ENCODE measurements at places on chromosomes 5 and 9.

- peak; percentile 41 for DNase-seq
Measured at GRCh38 chr5:95723632-95724369, 7.3 kb upstream of the RHOBTB3 start.

GRCh38 chr5:180142021-180142765 is 66.8 kb downstream of the RASGEF1C start:
- DNase-seq = no peak

- no peak for DNase-seq
Measured at GRCh38 chr9:81690251-81690851, 1.0 kb upstream of the TLE1 start.

GRCh38 chr5:170638454-170639220 is 134.8 kb downstream of the KCNIP1 start:
- DNase-seq = peak; percentile 57

DNA sequence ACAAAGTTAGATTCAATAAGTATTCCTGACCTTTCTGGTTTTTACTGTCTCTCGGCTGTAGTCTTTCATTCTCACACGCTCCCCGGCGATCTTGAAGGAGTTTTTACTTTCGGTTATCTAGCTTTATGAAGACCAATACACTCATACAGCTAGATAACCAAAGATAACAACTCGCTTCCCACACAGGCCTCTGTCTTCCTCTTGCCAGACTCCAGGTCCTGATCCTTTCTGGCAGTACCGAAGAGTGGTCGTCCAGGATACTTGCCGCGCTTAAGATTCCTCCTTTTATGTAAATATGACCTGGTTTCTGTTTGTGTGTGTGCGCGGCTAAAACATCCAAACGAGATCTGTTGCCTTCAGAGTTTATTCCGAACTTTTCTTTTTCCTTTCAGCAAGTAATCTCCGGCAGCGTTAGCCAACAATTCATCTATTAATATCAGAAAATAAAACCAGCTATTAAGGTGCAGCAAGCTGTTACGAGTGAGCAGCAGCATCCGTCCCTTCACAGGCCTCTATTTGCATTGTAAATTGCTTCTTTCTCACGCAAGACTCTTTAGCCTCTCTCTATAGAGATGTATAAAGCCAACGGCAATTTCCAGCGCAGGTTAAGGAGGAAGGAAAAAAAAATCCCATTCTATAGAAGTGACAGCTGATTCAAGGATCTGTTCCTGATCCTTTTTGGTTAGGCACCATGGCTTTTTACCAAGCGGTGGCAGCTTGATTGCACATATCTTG is 216.1 kb downstream of the MEF2C start:
- DNase-seq = no peak

DNA sequence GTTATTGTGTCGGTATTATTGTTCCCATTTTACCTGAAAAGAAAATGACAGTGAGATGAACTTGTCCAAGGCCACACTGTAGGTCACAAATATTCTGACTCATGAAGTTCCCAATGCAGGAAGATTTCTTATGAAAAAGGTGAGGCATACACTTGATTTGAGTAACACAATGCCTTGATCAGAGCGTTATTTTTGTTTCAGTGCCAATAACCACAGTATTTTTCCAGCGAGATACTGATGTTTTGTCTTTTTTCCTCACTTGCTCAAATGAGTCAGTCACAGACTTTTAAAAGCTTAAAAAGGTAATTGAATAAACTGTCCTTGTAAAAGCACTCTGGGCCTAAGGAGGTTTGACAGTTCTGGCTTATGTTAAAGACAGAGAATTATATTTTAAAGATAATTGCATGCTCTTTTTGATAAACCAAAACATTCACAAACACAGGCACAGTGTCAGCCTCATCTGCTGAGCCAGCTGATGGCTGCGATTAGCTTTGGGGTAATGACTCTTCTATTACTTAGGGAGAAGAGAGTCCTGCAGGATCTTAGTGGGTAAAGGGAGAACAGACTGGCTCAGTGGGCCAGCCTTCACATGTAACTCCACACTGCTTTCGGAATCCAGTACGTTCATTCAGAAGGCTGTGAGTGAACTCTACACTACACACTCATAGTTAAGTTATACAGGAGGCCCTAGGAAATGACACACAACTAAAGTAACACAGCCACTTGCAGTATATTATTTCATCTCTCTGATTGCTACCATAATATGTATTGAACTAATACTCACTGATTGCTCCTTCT is 165.5 kb upstream of the CD180 start:
- DNase-seq = no peak

DNA sequence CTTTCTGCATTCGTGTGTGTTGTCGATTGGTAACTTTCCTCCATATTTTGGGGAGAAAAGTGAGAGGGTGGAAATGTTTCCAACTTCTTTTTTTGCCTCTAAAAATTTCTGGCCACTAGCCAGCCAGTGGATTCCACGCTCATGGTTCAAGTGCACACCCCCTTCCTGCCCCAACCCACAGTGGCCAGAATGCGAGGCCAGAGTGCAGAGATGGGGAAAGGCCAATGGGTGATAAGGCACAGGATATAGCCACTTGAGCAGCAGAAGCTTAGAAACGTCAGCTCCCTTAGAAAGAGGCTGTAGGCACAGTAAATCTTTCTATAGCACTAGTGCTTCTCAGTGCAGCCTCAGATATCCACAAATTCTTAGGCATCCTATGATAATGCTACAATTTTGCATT is 75.8 kb upstream of the ADRB2 start:
- no peak for DNase-seq

GRCh38 chr5:103035701-103036100 is 84.2 kb downstream of the GIN1 start:
- no peak for DNase-seq

GRCh38 chr5:52818360-52818759 is 30.6 kb downstream of the ITGA1 start:
- DNase-seq = no peak

DNA sequence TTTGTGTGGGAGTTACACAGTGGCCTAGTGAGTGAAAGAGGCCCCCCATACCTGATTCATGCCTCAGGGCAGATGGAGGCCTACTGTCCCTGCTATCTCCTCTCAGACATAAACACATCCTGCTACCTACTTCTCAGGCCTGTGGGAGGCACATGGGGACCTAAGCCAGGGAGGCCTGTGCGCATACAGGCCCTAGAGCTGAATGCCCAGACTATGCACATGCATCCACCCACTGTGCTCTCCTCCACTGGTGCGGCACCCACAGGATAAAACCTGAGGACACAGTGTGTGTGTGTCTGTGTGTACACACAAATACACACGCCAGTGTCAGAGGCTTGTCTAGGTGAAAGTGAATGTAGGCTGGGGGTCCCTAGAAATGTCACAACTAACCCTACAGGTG is 1.4 kb downstream of the PAX5 start:
- DNase-seq = no peak

DNA sequence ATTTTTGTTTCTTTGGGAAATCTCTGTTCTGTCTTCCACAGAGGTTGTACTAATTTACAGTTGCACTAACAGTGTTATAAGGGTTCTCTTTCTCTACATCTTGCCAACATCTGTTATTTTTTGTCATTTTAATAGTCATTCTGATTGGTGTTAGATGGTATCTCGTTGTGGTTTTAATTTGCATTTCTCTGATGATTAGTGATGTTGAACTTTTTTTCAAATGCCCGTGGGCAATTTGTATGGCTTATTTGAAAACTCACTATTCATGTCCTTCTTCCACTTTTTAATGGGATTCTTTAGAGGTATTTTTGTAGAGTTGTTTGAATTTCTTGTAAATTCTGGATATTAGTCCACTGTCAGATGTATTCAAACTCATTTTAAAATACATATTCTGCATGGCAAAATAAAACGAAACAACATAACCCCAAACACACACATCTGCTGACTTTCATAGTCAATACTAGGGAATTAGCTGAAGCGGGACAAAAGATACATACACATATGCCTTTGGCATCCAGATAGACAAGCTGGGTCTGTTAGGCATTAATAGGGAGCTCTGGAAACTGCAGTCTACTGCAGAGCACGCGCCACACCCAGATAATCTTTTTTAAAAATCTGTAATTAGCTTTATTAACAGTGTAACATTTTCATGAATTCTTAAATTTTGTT is 5.8 kb upstream of the SPATA31C2 start:
- no peak for DNase-seq

- no peak for DNase-seq
Measured at GRCh38 chr9:97903177-97903576, 19.1 kb downstream of the TRMO start.

DNA sequence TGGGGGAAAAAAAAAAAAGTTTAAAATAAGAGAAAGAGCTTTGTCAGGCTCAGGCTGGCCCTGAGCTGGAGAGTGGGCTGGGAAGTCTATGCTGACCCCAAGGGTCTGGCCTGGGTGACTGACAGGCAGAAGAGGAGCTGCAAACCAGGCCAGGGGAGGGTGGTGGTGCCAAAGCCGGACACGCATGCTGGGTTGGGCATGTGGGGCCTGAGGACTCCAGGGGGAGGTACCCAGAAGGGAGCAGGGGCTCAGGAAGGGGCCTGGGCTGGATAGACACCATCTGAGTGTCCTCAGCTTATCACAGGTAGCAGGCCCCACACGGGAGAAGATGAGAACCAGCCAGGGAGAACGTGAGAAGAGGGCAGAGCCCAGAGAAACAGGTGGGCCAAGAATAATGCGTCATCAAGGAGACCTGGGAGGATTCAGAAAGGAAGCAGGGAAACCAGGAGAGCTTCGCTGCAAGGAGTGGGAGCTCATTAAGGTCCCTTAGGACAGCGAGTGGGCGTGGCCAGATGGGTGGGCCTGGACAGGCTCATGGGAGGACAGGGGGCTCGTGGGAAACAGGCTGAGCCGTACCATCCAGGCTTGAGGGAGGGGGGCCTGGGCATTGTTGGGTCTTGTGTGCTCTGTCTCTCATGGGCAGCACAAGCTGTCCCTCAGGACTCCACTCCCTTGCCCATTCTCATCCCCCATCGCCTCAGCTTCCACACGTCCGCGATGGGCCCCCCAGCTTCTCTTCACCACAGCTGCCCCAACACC is 16.0 kb downstream of the TMOD1 start:
- DNase-seq = no peak

GRCh38 chr5:132471944-132472343 is 18.6 kb downstream of the IRF1 start:
- no peak for DNase-seq

- DNase-seq = peak; percentile 78
Measured at GRCh38 chr9:82271106-82271561, 282.6 kb downstream of the SPATA31D1 start.

- DNase-seq = peak; percentile 73
Measured at GRCh38 chr5:131377785-131378325, 114.0 kb downstream of the CDC42SE2 start.

- no peak for DNase-seq
Measured at GRCh38 chr5:17061973-17062470, 125.9 kb upstream of the MYO10 start.

DNA sequence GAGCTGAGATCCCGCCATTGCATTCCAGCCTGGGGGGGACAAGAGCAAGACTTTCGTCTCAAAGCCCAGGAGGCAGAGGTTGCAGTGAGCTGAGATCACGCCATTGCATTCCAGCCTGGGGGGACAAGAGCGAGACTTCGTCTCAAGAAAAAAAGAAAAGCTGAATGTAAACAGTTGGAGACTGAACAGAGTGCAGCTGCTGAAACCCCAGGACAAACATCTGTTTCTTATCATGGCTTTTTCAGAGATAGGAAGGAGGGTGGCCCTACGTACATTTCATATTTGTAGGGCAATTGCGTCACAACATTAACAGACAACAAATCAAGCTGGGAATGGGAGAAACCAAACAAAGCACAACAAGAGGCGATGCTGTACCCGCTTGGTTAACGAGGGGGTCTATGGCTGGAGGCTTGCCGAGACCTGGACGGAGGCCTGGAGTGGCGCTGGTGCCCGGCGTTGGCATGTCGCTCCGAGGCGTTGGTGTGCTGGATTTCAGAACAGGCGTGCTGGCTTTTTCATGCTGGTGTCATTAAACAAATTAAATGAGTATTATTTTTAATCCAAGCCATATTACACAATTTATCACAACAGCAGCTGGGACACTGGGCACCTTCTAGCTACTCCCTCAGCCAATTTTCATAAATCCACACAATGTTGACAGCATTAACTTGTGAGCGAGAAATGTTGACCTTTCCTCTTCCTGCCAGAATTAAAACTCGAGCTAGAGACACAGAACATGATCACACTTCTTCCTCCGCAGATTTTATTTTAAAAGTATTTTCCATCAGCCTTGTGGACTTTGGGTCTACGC is 76.1 kb downstream of the TLE1 start:
- DNase-seq = peak; percentile 84

DNA sequence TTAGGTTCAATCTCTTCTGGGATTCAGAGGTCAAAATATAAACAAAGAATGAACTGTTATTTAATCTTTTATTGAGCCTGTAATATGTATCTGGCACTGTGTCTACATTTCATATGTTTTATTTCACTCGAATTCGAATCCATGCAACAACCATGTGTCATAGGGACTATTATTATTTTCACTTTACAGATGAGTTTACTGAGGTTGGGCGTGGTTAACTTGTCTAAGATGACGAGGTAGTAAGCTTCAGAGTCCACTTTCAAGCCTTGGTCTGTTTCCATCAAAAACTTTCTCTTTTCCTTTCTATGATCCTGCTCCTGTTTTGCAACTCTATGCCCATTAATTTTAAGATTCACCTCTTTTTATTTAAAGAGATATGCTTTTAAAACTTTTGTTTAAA is 55.2 kb upstream of the DMAC1 start:
- no peak for DNase-seq

- no peak for DNase-seq
Measured at GRCh38 chr5:12870872-12871539, 966.8 kb upstream of the CTNND2 start.

- peak; percentile 77 for DNase-seq
Measured at GRCh38 chr5:143550986-143551630, 147.6 kb upstream of the NR3C1 start.

DNA sequence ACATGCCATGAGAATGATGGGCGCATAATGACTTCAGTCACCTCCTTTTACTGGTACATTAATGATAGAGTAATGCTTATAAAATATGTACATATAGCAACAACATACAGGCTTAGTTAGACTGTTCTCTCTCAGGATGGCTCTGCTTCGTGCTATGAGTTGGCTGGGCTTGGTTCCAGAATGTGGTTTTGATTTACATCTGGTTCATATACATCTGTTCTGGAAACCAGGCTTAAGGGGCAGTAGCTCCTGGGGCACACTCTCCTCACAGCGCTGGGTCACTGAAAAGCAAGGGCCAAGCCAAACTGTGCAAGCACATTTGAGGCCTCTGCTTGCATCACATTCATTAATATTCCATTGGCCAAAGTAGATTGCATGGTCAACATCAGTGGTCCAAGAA is 44.9 kb downstream of the PCSK1 start:
- DNase-seq = peak; percentile 78

DNA sequence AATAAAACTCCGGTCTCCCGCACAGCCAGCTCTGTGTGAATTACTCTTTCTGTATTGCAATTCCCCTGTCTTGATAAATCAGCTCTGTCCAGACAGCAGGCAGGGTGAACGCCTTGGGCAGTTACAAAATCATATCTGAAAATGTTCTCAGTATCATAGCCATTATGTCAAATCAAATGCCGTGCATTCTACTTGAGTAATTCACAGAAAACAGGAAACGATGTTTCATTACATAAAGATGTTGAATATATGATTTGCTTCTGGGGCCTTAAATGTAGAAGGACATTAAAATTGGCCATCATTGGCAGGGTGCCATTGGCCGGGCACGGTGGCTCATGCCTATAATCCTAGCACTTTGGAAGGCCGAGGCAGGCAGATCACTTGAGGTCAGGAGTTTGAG is 8.5 kb downstream of the POLR3G start:
- DNase-seq = no peak

All from fibroblast of skin of scalp (primary cell).